ENCODE measurements at places on chromosomes 3 and 15.

GRCh38 chr15:60510006-60510405, 31.1 kb upstream of the ICE2 start:
- DNase-seq, result no peak

DNA sequence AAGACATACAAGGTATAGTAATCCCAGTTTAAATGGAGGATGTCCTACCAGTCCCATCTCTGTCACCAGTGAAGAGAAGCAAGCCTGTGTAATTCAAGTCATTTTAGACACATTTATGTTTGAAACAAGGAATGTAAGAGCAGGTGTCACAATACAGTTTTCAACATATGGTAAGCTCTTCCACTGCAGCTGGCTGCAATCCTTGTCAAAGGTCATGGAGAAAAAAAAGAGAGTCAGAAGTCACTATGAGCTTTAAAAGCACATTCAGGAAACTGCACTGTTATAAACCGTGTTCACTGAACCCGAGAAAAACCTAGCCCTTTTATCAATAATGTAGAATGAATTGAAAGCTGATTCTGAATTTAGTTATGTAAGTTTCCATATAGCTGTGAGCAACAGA, 206.4 kb downstream of the NAALADL2 start:
- no peak for DNase-seq

DNA sequence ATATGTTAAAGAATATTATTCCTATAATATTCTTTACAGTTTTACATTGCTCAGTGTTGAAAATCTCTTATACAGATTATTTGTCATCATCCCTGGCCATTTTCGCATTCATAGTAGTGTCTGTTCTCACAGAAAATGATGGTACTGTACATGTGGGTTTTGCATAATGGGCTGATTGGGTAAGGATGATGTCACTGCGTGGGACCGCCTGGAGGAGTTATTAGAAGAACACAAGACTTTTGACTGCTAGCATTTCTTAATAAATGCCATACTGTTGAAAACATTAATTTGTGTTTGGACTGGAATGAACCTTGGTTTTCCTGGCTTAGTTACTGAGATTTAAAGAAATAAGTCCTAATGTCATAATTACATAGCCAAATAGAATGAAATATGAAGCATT, 20.3 kb downstream of the LRCH3 start:
- peak; percentile 29 for DNase-seq

- no peak for DNase-seq
Observed at GRCh38 chr3:149291178-149291577, 42.3 kb downstream of the TM4SF18 start.

DNA sequence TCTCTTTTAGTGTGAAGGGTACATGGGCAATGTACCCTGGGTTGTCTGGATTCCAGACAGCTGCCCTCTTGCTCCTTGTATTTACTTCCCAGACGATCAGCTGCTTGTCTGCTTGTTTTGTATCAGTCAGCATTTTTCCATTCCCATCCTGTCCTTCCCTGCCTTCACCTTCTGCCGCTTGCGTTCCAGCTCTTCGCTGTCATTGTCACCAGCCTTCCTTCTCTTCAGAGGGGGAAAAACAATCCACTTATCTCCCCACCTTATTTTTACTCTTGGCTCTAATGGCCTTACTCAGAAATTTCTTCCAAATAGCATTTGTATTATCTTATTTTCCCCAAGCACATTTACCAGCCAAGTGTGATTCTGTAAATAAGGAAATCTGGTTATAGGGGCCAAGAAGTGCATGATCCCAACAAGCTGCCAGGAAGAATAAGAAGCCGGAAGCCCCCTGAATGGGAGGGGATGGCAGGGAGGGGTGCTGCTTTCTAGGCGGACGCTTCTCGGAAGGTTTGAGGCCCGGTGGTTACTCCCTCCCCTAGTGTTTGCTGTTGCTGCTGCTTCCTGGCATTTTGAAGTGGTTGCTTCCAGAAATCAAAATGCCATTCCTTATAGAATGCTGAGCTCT, 497.6 kb downstream of the NTRK3 start:
- no peak for DNase-seq

DNA sequence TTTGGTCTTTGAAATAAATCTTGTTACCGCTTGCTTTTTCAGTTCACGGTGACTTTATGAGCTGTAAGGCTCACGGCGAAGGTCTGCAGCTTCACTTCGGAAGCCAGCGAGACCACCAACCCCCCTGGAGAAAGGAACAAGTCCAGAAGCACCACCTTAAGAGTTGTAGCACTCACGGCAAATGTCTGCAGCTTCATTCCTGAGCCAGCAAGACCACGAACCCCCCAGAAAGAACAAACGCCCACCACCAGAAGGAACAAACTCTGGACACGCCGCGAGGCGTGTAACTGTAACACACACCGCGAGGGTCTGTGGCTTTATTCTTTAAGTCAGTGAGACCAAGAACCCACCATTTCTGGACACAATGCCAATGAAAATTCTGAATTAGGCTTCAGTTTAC, 28.8 kb downstream of the GOLGA6A start:
- DNase-seq, result no peak

DNA sequence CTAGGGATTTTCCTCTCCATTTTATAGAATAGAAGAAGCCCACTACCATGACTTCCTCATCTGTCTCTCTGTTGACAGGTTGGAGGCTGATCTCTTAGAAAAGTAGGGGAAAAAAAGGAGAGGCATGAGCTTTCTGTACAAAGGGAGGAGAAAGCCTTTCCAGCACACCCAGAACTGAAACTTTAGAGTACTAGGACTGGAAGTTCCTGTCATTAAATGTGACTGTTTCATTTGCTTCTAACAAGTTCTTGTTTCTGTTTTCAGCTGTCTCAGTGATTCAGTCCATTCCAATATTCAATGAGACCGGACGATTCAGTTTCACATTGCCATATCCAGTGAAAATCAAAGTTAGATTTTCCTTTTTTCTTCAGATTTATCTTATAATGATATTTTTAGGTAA, 39.0 kb downstream of the INTS14 start:
- DNase-seq, result peak; percentile 23

- DNase-seq, result peak; percentile 89
Observed at GRCh38 chr15:40340740-40341400, at the start of gene CCDC9B. Gene CCDC9B, minus strand, starts transcription at chr15:40340939. Its CDS starts 120 bp downstream, at chr15:40340819.

- no peak for DNase-seq
Observed at GRCh38 chr15:65869954-65870871, 922 bp downstream of the RAB11A start.

- DNase-seq, result no peak
Observed at GRCh38 chr3:146682171-146682570, 77.0 kb upstream of the PLSCR5 start.

GRCh38 chr3:94529816-94530215, 467.0 kb downstream of the NSUN3 start:
- DNase-seq, result no peak

GRCh38 chr3:188196232-188196990, 42.5 kb downstream of the LPP start:
- DNase-seq, result no peak

DNA sequence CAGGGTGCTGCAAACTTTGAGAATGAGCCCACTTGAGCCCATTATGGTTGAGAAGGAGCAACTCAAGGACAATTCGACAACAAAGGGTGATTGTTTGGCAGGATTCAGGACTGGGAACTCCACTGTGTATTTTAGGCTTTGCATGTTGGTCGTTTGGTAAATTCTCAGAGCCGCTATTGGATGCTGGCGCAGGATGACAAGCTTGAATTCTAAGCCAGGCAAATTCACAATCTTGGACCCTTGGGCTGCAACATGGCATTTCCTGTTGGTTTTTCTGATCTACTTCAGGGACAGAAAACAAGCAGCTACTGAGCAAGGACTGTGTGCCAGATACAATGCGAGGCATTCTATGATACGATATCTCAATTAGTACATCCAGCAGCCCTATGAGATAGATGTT, 82.8 kb downstream of the RYR3 start:
- DNase-seq, result no peak

- DNase-seq, result no peak
Observed at GRCh38 chr3:4528819-4529600, 35.9 kb downstream of the ITPR1 start.

- peak; percentile 50 for DNase-seq
Observed at GRCh38 chr15:26864664-26865191, 2.1 kb upstream of the GABRA5 start.

DNA sequence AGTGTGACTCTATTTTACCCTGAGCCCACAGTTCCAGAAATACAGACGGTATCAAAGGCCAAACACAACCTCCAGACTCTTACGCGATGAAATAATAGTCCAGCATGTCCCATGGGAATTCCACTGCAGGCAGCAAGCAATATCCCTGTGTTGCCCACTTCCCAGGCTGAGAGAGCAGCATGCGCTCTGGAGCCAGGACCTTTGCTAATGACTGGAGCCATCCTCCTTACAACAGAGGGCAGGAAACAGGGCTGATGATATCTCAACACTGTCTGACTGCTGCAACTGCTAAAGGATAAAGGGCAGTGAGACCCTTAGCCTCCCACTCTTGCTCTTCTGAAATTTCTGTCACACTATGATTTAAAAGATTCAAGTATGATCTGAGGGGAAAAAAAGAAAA, 34.8 kb downstream of the MCF2L2 start:
- DNase-seq, result no peak

GRCh38 chr3:39541917-39542329, 74.4 kb downstream of the MOBP start:
- DNase-seq, result peak; percentile 68

DNA sequence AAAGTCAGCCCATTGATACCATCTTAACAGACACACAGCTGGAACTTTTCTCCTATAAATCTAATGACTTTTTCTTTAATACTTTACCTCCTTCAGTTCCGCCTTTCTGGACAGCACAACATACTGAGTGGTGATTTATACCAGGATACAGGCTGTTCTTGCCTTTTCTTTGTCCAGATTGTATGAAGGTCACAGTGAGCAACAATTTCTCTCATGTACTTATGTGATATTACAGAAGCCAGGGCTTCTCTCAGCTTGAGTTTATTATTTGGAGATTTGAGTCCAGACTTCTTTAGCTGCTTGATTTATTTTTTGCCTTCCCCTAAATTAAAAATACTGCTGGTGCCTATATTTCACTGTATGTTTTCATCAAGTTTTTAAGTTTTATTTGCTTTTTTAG, 976.0 kb downstream of the ROBO2 start:
- DNase-seq, result no peak

- DNase-seq, result no peak
Observed at GRCh38 chr15:66773129-66773873, 71.3 kb downstream of the SMAD6 start.

DNA sequence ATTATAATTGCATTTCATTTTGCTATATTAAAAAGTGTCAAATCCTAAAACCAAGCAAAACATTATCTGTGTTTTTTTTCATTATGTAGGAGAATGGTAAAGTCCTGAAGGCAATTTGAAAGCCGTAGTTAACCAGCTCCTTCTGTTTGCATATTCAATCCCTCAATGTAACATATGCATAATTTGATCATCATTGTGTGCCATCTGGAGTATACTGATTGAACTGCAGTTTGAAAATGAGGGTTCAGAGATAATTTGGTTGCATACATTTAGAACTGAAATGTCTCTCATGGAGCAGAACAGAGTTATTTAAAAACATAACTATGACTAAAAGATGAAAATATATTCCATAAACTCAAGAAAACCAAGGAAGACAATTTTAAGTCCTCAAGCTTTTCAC, 518.6 kb downstream of the GBE1 start:
- no peak for DNase-seq

DNA sequence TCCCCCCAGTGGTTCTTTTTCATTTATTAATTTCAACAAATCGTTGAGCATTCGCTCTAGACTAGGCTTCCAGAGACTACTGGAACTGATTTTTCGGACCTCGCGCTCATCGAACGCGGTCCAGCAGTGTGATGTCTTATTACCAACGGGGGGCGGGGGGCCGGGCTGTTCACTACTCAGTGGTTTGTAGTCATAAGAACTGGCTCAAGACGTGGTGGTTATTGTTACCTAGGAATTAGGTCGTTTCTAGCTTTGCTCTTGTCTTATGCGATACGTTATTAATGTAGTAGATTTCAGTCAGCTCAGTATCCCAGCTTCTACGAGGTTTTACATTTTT, 858 bp downstream of the RBM5 start:
- no peak for DNase-seq

- DNase-seq, result no peak
Observed at GRCh38 chr3:168613151-168613550, 517.4 kb upstream of the GOLIM4 start.

- DNase-seq, result no peak
Observed at GRCh38 chr3:12347301-12347700, 58.4 kb downstream of the PPARG start.

DNA sequence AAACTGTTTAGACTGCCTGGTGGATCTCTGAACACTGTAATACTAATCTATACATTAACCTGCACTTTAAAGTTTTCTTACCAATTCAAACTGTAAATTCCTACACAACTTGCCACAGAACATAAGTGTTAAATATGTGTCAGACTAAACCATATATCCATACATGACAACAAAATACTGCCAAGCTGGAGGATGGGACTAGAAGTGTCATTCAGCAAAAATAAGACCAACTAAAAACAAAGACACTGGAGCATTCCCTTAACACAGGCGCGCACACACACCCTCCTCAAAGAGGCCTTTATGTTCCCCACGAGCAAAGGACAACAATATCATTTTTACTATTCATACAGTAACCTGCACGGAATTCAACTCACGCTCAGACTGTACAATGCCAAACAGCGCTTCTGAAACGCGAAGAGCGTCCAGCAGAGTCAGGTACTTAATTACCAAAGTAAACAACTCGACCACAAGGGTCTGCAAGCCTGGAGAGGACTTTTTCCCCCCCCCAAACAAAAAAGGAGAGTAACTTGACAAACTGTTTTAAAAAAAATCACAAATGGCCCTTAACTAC, 1.1 kb downstream of the DCUN1D1 start:
- no peak for DNase-seq

DNA sequence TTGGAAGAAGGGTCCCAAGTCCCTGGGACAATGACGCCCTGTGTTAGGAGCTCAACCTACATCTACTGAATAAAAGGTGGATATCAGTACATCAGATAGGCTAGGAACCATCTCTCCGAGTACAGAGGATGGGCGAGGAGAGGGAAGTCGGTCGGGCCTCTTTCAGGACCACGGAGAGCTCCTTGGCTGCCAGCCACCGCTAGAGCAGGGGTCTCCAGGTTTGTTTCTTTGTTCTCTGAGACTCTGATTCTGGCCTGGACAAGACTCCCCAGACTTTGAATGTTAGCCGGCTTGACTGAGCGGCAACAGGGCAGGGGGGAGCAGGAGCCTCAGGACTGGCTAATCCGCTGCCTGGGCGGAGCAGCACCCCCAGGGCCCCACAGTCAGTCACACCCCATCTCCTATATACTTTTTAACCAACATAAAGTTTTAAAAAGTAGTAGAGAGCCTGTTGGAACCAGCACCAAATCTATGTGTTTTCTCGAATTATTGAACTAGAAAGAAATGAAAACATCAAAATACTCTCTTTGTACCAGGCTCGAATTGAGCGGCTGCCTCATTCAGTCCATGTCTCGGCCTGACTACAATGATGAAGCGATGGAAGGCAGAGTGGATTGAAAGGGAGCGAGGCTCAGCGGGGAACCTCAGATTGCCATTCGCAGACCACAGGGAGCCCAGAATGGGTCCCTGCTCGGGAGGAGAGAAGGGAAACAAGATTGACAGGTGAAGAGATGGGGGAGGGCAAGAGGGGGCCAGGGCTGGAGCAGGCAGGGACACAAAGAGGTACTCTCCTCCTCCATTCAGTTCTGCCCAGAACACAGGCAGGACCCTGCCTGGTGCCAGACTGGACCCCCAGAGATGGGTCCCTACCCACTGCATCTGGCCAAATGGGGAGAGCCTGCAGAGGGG, 131.6 kb downstream of the TPRA1 start:
- peak; percentile 16 for DNase-seq

GRCh38 chr15:65057549-65057940, 10.2 kb downstream of the RASL12 start:
- no peak for DNase-seq

Measured in midbrain (tissue), 1 donor.